ENCODE measurements at places on chromosomes 2 and 18.
A peak's percentile ranks its signal among the peaks of the same experiment; 100 is the strongest.

- no peak for DNase-seq
Measured at GRCh38 chr2:164972216-164972615, 16.9 kb upstream of the SLC38A11 start.

- DNase-seq: no peak
Measured at GRCh38 chr2:187876554-187876953, 322.3 kb upstream of the TFPI start.

GRCh38 chr2:218569661-218570500 lies 1.2 kb downstream of the CNOT9 start:
- DNase-seq: peak; percentile 11

GRCh38 chr18:58552896-58553295 lies 76.0 kb downstream of the ALPK2 start:
- no peak for DNase-seq

DNA sequence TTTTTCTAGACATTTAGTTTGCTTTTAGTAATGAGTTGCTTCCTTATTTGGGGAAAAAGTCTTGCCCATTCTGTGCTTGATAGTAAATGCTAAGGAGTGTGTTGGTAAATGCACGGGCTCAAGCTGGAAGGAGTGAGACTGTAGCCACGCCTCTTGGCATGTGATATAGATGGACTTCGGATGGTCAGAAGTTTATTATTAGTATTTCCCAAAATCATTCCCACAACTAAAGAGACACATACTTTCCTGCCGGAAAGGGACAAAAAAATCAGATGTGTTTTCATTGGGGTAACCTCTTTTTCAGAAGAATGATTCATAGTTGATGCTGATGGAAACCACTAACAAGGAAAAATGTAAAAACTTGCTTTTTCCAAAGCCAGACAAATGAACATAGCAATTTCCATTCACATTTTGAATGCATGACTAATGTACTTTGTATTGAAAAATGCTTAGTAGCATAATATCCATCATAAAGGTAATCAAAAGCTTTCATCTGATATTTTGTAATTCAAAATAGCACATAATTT lies 133.2 kb downstream of the ZNF532 start:
- DNase-seq: no peak

- DNase-seq: no peak
Measured at GRCh38 chr2:131121464-131121863, 16.3 kb downstream of the PLEKHB2 start.

GRCh38 chr2:119715409-119716283 lies 36.6 kb downstream of the TMEM177 start:
- DNase-seq: no peak

DNA sequence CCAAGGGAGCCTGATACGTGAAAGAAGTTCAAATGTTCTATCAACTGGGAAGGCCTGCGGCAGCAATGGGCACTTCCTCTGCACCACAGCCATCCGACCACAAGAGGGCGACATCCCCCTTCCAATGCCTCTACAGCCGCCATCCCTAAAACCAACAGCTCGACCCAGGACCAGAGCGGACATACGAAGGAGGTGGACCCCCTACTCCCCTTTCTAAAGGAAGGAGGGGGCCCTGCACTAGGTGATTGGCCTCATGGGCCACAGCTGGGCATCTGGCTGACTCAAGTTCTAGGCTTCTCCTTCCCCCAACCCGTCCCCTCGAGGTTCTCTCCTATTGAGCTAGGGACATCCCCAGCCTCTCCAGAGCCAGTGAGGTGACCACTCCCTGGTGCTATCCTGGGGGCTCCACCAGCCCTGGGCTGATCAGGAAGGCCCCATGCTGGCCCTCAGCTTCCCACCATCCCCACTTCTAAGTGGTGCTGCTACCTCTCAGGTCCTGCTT lies 217.2 kb downstream of the TNS1 start:
- peak; percentile 24 for DNase-seq

- no peak for DNase-seq
Measured at GRCh38 chr18:47791461-47791985, 138.9 kb downstream of the SMAD2 start.

GRCh38 chr2:179812501-179812900 lies 48.9 kb downstream of the ZNF385B start:
- DNase-seq: no peak

GRCh38 chr2:3466482-3466863 lies 52.9 kb downstream of the ADI1 start:
- no peak for DNase-seq

GRCh38 chr2:173520918-173521317 lies 166.2 kb downstream of the CDCA7 start:
- no peak for DNase-seq

- DNase-seq: no peak
Measured at GRCh38 chr18:72819050-72819449, 48.7 kb downstream of the NETO1 start.

GRCh38 chr2:220451438-220451837 lies 824.0 kb downstream of the SLC4A3 start:
- DNase-seq: no peak

DNA sequence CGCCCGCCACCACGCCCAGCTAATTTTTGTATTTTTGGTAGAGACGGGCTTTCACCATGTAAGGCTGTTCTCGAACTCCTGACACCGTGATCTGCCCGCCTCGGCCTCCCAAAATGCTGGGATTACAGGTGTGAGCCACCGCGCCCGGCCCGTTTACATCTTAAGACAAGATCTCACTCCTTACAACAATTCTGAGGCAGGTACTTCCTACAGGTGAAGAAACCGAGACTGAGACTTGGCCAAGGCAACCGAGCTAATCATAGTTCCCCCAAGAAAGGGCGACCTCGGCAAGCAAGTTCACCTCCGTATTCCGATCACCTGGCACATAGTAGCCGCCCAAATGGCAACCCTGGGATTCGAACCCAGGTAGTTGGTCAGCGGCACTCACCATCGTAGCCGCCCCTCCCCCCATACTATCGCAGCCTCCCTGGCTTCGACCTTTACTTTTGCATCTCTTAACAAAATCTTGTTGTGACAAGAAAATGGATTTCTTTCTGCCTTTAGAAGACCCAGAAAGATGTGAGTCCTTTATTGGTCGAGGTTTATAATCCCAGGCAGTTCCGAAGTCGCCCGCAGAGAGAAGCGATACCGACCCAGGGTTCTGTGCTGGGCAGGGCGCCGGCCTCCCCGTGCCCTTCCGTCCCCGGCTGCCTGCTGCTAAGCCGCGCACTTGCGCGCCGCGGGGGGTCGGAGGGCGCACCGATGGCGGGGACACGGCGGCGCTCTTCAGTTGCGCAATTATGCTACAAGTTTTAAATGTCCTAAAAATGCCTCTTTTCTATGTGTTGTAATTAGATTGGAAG lies 1.1 kb upstream of the FZD5 start:
- no peak for DNase-seq

- DNase-seq: no peak
Measured at GRCh38 chr2:151842830-151843690, 14.8 kb upstream of the ARL5A start.

DNA sequence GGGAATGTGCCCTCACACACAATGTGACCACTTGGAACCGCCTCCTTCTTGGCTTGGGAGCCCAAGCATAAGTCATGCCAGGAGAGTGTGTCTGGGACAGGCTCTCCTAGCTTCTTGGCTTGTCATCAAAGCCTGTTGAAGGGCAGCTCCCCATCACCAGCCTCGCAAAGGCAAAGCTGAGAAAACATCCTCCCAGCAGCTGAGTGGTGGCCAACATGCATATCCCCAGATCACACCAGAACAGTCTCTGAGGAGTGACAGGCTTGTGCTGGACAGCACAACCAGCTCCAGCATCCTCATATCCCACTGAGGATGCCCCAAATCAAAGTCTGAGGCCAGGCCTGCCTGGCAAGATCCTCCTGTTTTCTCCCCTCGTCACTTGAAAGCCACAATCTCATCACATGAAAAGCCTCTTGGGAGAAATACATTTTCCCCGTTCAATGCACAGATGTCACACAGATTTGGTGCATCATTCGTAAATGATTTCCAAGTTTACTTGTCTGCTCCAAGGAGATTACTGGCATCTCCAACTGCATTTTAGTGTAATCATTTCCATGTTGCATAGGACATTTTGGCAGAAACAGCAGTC lies 269.3 kb downstream of the TTC32 start:
- no peak for DNase-seq

- DNase-seq: no peak
Measured at GRCh38 chr2:75063906-75064305, 105.5 kb downstream of the POLE4 start.

GRCh38 chr2:82340578-82341053 lies 2036.1 kb upstream of the LRRTM1 start:
- DNase-seq: no peak

DNA sequence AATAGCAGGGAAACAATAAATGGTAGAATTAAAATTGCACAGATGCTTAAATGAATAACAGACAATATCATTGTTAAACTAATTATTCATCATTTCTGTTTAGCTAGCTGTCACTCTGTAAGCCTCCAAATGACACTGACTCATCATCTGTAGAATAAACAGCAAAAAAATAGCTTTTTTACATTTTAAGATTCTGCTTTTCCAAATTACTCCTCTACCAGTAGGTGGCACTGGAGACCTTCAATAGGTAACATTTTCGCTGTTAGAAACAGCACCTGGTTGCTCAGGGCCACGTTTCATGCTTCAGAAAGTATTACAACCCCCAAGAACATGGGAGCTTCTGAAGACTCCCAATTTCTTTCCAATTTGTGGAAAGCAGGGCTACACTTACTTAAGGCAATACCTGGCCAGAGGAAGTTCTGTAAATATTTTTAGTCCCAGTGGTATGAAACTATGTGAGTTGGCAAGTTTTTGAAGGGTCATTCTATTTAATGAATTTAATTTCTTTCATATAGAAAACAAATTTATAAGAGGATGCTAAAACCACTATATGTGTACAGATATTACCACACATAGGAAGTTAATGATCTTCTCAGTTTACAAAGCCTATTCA lies 45.4 kb downstream of the TTN start:
- DNase-seq: peak; percentile 27

GRCh38 chr18:48419277-48420022 lies 10.3 kb upstream of the ZBTB7C start:
- DNase-seq: no peak

- DNase-seq: no peak
Measured at GRCh38 chr2:113050921-113051895, 1.5 kb downstream of the IL36B start.

- DNase-seq: no peak
Measured at GRCh38 chr2:23452853-23453420, 68.0 kb downstream of the KLHL29 start.

- no peak for DNase-seq
Measured at GRCh38 chr2:43420389-43420801, 175.4 kb downstream of the THADA start.

- DNase-seq: peak; percentile 62
Measured at GRCh38 chr2:67922080-67922785, 140.6 kb downstream of the C1D start.

DNA sequence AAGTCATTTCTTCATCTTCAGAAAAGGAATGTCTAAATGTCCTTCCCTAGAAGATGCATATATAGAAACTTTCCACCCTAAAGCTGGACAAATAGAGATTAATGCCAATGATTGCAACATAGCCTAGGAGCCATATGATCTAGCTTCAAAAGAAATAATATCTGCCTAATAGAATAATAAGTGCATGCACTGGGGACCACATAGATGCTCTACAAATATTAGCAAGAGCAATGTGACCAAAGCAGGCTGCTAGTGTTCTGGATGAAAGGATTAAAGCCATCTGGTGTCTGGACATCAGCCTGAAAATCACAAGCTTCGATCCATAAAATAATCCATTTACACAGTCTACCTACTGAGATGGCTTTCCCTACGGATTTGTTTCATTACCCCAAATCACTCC lies 280.1 kb upstream of the KLHL14 start:
- DNase-seq: no peak

GRCh38 chr2:214578442-214578841 lies 167.6 kb downstream of the VWC2L start:
- DNase-seq: no peak

GRCh38 chr2:235270956-235271355 lies 222.9 kb upstream of the AGAP1 start:
- no peak for DNase-seq

DNA sequence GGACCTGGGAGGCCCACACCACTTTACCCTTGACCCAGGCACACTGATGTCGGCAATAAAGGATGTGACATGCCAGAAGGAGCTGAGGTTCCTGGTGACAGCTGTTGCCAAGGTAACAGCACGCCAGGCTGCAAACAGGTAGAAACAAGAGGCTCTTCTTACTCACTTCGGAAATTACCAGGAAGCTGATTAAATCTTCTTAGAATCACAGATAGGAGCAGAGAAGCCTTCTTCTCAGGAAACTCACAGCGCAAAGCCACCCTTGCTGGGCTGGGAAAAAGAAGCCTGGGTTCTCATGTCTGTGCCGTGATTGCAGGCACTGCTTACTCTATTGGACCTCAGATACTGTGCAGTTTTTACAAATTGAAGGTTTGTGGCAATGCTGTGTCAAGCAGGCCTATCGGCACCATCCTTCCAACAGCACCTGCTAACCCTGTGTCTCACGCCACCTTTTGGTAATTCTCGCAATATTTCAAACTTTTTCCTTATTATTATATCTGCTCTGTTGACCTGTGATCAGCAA lies 61.0 kb upstream of the TAF1B start:
- peak; percentile 44 for DNase-seq

DNA sequence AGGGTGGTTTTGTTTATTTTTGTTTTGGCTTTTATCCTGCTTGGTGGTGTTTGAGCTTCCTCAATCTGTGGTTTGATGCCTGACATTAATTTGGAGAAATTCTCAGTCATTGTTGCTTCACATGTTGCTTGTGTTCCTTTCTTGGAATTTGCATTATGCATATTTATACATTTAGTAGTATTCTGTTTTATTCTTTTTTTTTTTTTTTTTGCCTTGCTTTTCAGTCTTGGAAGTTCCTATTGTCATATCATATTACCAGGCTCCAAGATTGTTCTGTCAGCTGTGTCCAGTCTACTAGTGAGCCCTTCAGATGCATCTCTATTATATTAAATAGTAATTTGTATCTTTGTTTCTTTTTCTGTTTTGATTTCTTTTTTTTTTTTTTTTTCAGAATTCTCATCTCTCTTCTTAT lies 77.0 kb downstream of the EPC2 start:
- DNase-seq: no peak

Measured in DMS79 (cell line).